ENCODE measurements at places on chromosomes 6 and 20.

DNA sequence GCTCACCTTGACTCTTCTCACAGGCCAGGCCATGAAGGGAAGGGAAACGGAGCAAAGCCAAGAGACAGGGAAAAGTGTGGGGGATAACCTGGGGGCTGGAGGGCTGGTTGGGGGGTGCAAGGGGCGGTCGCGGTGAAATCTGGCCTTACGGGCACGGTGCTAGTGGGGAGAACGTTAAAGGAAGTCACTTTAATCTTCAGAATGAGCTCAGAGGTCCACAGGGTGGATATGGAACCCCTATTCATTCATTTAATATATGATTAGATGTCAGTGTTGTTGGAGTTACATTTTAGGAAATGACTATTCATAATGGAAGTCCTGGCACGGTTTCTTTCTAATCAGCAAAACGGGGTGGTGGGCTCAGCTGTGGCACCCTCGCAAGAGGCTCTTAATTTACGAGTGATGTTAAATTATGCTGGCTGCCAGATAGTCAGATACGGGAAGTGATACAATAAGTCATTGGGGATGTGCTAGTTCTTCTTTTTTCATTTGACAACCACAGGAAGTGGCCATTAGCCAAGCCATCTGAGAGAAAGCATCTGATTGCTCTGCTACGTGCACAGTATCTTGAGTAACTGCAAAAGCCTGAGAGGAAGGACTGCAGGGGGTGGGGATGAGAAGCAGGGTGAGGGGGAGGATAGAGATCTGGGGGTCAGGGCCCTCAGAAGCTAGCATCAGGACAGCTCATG, 253.0 kb downstream of the QKI start:
- no peak for DNase-seq

GRCh38 chr6:136405420-136406029, 115.9 kb upstream of the BCLAF1 start:
- no peak for DNase-seq

DNA sequence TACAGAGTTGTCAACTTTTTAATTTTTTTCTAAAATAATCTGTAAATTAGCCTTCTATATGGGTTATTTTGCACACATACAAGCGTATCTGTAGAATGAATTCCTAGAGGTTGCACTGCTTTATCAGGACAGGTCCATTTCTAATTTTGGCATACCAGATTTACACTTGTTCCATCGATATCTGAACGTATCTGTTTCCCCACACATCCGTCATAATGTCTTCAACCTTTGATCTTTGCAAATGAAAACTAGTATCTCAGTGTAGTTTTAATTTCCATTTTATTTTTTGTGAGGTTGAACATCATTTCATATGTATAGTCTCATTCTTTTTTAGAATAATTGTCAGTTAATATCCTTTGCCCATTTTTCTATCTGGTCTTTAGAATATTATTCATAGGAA, 22.7 kb downstream of the SENP6 start:
- no peak for DNase-seq

GRCh38 chr6:113403966-113404595, 453.1 kb upstream of the MARCKS start:
- no peak for DNase-seq

DNA sequence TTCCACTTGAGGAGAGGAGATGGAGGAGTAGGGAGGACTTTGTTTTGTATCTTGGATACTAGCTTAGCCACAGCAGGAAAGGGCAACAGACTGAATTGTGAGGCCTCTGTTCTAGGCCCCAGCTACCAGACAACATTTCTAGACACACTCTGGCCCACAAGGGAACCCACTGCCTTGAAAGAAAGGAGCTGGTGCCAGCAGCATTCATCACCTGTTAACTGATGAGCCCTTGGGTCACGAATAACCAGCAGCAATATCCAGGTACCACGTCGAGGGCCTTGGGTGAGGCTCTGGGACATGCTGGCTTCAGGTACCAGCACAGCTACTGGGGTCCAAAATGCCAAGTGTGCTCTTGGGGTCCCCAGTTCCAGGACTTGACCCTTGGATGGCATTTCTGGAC, 165.5 kb downstream of the PRKN start:
- DNase-seq = no peak

- DNase-seq = no peak
Observed at GRCh38 chr6:119658917-119659316, 309.4 kb upstream of the MAN1A1 start.

GRCh38 chr6:16694781-16695578, 66.3 kb downstream of the ATXN1 start:
- no peak for DNase-seq

GRCh38 chr20:62293111-62293784, 9.5 kb upstream of the ADRM1 start:
- DNase-seq = no peak
